Gastrocnemius medialis (tissue), 4 donors: ENCODE measurements at places on chromosomes 16 and 17. TPM values are rescaled to one million over a fixed set of nuclear protein-coding genes. Genes with fewer than 3 reads are reported as not detected.
A peak's percentile ranks its signal among the peaks of the same experiment; 100 is the strongest.

PDE6G gene
- not detected for total RNA-seq

SEPTIN1 gene
- total RNA-seq: not detected

DNA sequence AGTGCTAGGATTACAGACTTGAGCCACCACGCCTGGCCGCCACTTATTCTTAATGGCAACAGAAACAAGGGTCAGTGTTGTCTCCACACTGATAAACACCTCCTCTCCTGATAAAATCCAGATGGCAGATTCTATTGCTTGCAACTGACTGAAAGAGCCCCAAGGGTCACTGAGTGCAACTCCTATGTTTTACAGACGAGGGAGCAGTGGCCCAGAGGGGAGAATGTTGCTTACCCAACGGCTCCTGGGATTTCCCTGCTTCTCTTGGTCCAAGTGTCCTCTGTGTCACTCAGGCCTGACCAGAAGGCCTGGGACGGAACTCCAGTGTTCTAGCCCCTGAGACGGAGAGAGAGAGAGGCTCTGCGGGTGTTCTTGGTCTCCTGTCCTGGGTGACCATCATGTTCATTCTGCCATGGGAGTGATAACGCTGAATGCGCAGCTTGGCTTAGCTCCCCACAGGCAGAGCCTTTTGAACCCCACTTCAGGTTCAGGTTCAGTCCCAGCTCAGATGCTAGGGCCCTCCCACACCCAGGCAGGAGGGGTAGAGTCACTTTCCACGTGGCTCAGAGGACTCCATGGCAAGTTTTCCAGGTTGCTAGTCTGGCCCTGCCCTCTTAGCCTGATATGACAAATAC lies 77.3 kb upstream of the NLRP1 start:
- H3K4me1 ChIP-seq: no peaks in the 10 kb centered on the region
- H3K36me3 ChIP-seq: no peaks in the 10 kb centered on the region
- H3K27ac ChIP-seq: no peak overlapping the region
- DNase-seq: no peak
- H3K27me3 ChIP-seq: no peaks in the 10 kb centered on the region

DNA sequence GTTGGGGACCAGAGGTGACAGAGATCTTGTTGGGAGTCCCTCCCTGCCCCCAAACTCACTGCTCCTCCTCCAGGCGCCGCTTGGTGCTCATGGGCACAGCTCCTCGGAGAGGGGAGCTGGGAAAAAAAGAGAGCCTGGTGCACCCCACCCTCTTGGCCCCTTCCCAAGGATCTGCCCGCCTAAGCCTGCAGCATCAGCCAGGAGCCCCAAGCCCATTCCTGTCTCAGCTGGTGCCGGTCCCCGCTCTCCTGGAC lies 400 bp downstream of the HCFC1R1 start:
- no peaks in the 10 kb centered on the region for H3K36me3 ChIP-seq
- peaks cover 32% of the 10 kb centered on the region for H3K4me1 ChIP-seq
- H3K4me3 ChIP-seq: peak overlapping the region; percentile 71
- H3K27ac ChIP-seq: peak overlapping the region; percentile 99
- DNase-seq: peak; percentile 53

GRCh38 chr17:77944390-77945222 lies 13.9 kb upstream of the TNRC6C start:
- DNase-seq: no peak
- H3K4me1 ChIP-seq: no peaks in the 10 kb centered on the region
- H3K4me3 ChIP-seq: no peak overlapping the region
- H3K27ac ChIP-seq: no peak overlapping the region
- H3K27me3 ChIP-seq: no peaks in the 10 kb centered on the region

DNA sequence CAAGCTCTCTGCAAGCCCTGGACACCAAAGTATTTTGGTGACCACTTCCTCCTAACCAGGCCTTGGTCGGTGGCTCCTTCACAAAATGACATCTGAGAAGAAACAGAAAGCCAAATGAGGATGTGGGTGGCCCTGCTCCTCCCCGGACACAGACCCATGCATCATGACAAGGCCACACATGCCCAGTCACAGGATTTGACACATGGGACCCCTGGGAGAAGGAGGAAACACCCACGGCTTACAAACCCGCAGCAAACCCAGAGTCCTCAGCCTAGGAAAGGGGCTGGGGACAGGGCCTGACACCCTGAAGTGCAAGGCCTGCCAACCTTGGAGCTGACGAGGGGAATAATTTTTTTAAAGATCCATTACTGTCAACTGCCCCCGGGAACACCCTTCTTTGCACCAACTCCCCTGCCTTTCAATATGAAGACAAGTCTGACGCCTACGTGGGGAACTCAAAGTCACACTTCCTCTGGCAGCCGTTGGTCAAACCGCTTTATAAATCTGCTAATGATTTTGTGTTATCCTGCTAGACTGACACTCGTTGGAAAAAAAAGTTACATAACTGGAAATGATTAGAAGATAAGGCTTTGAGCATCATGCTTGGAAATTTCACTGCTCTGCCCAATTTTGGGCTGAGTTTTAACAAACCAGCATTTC lies 41.3 kb downstream of the GAS7 start:
- H3K4me1 ChIP-seq: no peaks in the 10 kb centered on the region
- DNase-seq: peak; percentile 32
- no peaks in the 10 kb centered on the region for H3K27me3 ChIP-seq
- H3K4me3 ChIP-seq: no peak overlapping the region
- peak overlapping the region; percentile 44 for H3K27ac ChIP-seq

GRCh38 chr17:8789743-8790142 lies 9.4 kb downstream of the MFSD6L start:
- no peaks in the 10 kb centered on the region for H3K27me3 ChIP-seq
- H3K4me3 ChIP-seq: no peak overlapping the region
- H3K27ac ChIP-seq: no peak overlapping the region
- no peaks in the 10 kb centered on the region for H3K36me3 ChIP-seq
- no peaks in the 10 kb centered on the region for H3K4me1 ChIP-seq
- DNase-seq: no peak

DNA sequence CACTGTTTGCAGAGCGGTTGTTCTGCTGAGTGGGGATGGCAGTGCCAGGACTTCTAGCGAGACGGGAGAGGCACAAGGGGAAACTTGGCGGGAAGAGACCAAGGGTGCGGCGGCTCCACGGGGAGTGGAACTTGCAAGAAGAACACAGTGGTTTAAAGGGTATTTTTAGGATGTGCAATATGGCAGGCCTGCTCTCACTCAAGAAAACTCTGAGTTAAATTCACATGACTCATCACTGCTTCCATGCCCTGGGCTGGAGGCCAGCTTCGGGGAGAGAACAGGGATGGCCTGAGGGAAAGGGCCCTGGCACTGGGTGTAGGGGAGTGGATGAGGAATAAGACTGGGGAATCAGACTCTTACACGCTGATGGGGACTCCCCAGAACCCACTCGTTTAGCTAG lies 13.3 kb upstream of the CD300LD start:
- H3K4me1 ChIP-seq: no peaks in the 10 kb centered on the region
- H3K4me3 ChIP-seq: no peak overlapping the region
- no peak for DNase-seq
